ENCODE measurements at places on chromosomes 13 and 19.

DNA sequence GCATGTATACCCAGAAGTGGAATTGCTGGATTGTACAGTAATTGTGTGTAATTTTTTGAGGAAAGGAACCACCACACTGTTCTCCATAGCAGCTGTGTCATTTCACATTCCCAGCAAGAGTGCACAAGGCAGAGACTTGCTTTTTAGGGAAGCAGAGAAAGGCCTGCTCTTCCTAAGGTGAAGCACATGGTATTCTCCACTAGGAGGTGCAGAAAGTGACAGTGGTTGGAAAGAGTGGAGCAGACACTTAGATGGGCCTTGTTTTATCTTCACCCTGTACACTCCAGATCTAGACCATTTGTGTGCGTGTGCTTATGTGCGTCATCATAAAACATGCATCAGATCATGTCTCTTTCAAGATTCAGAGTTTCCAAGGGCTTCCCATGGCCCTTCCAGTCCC, 35.0 kb downstream of the FAM124A start:
- DNase-seq = no peak

GRCh38 chr13:60679131-60679530, 282.1 kb downstream of the TDRD3 start:
- DNase-seq = no peak

- no peak for DNase-seq
Measured at GRCh38 chr13:95117092-95117491, 184.2 kb downstream of the ABCC4 start.

GRCh38 chr13:45194081-45194939, 6.5 kb downstream of the KCTD4 start:
- no peak for DNase-seq

GRCh38 chr13:28271056-28271840, 132.9 kb downstream of the PAN3 start:
- DNase-seq = no peak

- no peak for DNase-seq
Measured at GRCh38 chr13:55302568-55302967, 1838.2 kb upstream of the PRR20A start.

DNA sequence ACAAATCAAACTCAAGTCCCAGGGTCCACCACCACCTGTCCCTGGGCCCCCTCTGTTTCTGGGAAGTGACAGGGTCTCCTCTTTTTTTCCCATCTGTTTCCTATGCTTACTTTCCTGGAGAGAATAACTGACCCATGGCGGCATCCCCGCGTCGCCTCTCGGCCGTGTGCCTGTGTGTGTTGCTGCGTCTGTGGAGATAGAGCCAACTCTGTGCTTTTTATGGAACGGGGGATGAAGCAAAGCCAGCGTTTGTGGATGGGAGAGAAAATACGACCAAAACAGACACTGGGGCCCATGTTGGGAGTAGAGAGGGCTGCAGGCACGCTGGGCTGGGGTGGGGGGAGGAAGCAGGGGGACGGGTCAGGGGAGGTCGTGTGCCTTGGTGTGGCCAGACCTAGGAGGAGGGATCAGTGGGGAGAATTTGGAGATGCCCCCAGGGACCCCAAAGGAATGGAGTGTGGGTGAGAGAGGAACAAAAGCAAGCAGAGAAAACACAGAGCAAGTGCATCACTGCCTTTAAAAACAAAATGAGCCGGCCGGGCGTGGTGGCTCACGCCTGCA, 16.6 kb downstream of the PLK5 start:
- no peak for DNase-seq

DNA sequence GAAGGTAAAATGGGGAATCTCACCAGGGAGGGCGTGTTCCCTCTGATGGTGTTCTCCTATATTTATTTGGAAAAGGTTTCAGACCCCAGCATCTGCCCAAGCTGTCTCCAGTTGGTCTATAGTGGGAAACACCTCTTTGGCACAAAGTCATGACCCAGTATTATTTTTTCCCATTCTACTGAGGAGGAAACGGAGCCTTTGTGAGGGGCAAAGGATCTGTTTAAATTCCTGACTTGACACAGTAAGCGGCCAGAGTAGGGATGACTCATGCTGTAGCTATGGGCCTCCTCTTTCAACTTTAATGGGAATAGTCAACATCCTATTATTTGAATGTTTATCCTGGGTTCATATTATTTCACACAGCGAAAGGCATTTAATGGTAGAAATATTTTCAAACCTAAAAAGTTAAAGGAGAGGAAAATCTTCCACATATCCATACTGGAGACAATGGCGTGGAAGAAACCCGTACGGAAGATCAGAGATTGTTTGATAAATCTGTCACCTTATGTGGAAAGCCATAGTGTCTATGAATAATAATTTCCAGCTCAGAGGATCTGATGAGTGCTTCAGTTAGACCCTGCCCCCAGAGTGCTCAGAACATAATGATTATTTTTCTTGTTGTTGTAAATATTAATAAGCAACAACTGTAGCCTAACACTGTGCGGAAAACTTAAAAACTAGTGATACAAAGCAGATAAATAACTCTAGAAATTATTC, 126.0 kb downstream of the FOXO1 start:
- no peak for DNase-seq

DNA sequence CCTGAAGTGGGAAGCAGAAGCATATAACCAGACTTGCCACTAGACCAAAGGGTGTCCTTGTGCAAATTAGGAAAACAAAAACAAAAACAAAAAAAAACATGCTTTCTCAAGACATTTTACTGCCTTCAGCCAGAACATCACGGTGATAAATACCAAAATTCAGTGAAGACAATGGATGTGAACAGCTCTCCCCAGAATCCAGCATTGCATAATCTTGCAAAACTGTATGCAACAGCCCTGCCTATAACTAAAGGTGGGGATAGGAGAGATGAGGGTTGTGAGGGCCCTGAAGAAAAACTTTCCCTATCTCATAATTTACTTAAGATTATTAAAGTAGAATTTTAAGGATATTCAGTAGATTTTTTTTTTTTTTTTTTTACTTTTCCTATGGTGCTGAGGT, 24.9 kb upstream of the NDFIP2 start:
- DNase-seq = no peak

DNA sequence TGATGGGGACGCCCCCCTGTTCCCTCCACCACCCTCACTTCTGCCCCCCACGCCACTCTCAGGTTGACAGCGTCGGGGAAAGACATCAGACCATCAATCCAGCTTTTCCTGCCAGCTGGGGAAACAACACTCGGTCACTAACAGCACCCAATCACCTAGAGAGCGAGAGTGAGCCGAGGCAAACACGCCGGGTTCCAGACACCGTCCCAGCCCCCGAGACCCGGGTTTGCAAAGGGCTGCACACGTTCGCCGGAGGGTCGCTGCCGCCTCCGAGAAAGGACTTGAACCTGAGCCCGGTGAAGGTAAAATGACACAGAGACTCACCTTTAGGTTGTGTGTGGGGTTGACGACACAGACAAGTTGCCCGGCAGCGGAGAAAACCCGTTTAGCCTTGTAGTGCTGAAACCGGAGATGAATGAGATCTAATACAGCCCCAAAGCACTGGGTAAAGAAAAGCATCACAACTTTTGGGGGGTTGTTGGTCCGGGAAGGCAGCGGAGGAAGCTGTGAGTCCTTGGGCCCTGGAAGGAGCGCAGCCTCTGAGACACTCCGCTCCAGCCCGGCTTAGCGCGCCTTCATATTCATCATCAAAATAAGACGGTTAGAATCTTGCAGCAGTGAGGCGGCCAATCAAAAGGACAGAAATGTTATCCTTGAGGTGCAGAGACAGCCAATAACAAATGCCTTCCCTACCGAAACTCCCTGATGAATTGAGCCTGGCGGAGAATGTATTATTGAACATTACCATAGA, at the start of gene SIAH3:
Gene SIAH3 (minus strand): TSS at position 583 of the 751 bp plus-strand sequence. CDS start 124 bp downstream, at position 459.
- DNase-seq = peak; percentile 5

GRCh38 chr13:79735228-79735627, 254.3 kb downstream of the NDFIP2 start:
- DNase-seq = no peak

DNA sequence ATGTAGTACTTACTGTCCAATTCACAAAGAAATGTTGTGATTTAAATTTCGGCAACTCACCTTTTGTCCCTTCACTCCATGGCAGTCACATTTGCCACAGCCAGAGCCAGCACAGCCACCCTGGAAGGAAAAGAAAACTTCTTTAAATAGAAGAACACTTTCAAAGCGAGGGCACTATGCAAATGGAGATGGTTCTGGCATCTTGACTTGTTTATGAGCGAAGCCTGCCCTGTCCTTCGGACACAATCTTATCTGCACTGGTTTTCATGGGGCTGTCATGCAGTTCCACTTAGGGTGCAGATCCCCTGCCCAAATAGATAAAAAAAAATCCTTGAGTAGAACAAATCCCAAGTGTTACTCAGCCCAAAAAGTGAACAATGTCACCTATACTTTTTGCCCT, 64.3 kb downstream of the COL4A1 start:
- DNase-seq = no peak
